ENCODE measurements at places on chromosomes 2 and 18. TPM values are rescaled to one million over a fixed set of nuclear protein-coding genes. Genes with fewer than 3 reads are reported as not detected.

DNA sequence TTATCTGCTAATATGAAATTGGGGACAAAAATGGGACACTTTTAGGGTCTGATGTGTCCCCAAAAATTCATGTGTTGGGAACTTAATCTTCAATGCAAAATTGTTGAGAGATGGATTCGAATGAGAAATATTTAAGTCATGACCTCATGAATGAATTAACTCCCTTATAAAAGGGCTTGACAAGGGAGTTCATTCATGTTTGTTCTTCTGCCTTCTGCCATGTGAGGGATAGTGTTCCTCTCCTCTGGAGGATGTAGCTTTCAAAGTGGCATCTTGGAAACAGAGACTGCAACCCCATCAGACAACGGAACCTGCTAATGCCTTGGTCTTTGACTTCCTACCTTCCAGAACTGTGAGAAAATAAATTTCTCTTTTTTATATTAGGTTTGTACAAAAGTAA lies 89.2 kb upstream of the LINC00305 start:
- no peak for DNase-seq

DNA sequence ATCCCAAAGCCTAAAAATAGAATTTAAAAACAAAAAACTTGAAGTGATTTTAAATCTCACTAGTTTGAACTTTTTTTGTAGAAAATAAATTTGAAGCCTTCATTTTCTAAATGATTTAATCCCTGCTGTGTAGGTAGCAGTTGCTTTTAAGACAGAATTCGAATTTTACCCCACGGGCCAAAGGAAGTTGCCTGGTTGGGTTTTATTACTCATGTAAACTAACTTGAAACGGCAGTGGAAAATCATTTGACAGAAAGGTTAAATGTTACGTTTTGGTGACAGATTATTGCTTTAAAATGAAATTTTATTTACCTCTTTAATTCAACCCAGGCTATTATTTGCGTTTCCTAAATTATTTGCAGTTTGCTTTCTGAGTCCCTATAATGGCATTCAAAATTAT lies 2.0 kb downstream of the MAPRE2 start:
- DNase-seq = no peak

DNA sequence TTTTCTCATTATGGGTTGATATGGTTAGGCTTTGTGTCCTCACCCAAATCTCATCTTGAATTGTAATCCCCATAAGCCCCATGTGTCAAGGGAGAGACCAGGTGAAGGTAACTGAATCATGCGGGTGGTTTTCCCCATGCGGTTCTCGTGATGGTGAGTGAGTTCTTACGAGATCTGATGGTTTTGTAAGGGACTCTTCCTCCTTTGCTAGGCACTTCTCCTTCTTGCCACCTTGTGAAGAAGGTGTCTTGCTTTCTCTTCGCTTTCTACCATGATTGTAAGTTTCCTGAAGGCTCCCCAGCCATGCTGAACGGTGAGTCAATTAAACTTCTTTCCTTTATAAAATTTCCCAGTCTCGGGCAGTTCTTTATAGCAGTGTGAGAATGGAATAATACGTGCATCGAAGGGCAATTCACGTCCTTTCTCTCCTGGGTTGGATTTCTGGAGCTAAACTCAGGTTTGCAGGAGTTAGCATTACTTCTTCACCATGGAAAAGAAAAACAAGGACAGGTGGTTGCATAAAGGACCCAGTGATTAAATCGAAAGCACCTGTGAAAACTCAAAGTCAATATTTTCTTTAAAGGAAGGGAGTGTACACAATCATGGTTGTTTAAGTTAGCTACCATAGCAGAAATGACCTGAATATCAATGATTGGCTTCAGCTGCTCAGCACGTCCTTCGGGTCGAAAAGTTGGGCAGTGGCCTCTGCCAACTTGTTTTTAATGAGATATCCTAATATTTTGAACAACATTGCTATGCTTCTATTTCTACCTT lies 54.1 kb downstream of the CDC42EP3 start:
- no peak for DNase-seq

DNA sequence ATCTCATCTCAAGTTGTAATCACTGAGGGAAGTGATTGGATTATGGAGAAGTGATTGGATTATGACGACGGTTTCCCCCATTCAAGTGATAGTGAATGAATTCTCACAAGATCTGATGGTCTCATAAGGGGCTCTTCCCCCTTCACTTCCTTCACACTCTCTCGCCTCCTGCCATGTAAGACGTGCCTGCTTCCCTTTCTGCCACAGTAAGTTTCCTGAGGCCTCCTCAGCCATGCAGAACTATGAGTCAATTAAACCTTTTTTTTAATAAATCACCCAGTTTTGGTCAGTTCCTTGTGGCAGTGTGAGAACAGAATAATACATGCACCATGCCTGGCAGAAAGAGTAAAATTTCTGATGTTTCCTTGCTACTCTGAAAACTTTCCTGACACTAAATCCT lies 36.6 kb downstream of the CEP68 start:
- no peak for DNase-seq

GRCh38 chr18:34562252-34562870 lies 147.7 kb upstream of the DTNA start:
- no peak for DNase-seq

SCN3A gene
- total RNA-seq = 0.36 TPM

CNTNAP5 gene
- not detected for total RNA-seq

IL1RL1 gene
- 0.10 TPM for total RNA-seq
